Cardiac ventricle fibroblast (primary cell): ENCODE measurements at places on chromosomes 3 and 15. TPM values are rescaled to one million over a fixed set of nuclear protein-coding genes. Genes with fewer than 3 reads are reported as not detected.

Gene GJD2
- total RNA-seq = not detected in 2 replicates

Gene TRIM42
- total RNA-seq = not detected in 2 replicates

Gene MAGEL2
- 0.05 and 0.12 TPM in 2 replicates for total RNA-seq

Gene SLC6A1
- total RNA-seq = not detected in 2 replicates

Gene ASB14
- total RNA-seq = not detected in 2 replicates

Gene MYLK
- 2.8 and 5.9 TPM in 2 replicates for total RNA-seq

Gene ACTRT3
- 4.5 and 6.4 TPM in 2 replicates for total RNA-seq

Gene CFAP100
- total RNA-seq = not detected in 2 replicates

Gene GALK2
- total RNA-seq = 19.7 and 27.5 TPM in 2 replicates

Gene SLC22A13
- total RNA-seq = not detected in 2 replicates

Gene ITIH3
- 0.24 TPM in 1 of 2 replicates, not detected in the other for total RNA-seq

Gene LRRN1
- 0.06 TPM in 1 of 2 replicates, not detected in the other for total RNA-seq

Gene WNT5A
- 7.4 and 7.9 TPM in 2 replicates for total RNA-seq

Gene DNAJB8
- not detected in 2 replicates for total RNA-seq

Gene CFAP92
- total RNA-seq = not detected in 2 replicates

Gene APEH
- total RNA-seq = 51.9 and 66.4 TPM in 2 replicates
